GDM1 (cell line): ENCODE measurements at places on chromosomes 6 and 20.

- DNase-seq, result no peak
Observed at GRCh38 chr20:58583586-58583985, 67.5 kb upstream of the STX16 start.

GRCh38 chr6:151445482-151445881 lies 6.4 kb downstream of the RMND1 start:
- DNase-seq, result no peak

GRCh38 chr20:35637276-35637675 lies 21.6 kb downstream of the SPAG4 start:
- DNase-seq, result no peak

DNA sequence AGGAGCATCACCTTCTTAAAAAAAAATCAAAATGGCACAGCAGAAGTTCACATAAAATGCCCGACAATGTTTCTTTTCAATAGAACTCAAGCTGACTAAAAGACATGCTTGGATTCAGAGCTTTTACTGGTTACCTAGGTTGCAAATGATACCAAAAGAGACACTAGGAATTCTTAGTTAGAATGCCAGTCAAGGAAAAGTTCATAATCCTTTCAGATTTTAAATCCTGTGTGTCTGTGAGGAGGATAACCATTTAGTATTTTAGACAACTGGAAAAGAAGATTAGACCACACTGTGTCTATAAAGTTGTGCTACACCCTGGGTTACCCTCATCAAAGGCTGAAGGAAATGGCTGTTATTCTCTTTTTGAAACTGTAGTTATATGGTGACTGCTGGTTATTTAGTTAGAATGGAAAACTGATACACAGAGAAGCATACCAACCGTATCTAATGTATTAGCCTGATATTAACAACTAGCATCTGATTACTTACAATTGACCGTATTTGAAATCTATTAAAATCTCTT lies 139.5 kb downstream of the GJA10 start:
- DNase-seq, result no peak

- no peak for DNase-seq
Observed at GRCh38 chr20:2745060-2745910, 52.7 kb downstream of the EBF4 start.

GRCh38 chr6:13395272-13396237 lies 67.2 kb upstream of the TBC1D7 start:
- peak; percentile 90 for DNase-seq

DNA sequence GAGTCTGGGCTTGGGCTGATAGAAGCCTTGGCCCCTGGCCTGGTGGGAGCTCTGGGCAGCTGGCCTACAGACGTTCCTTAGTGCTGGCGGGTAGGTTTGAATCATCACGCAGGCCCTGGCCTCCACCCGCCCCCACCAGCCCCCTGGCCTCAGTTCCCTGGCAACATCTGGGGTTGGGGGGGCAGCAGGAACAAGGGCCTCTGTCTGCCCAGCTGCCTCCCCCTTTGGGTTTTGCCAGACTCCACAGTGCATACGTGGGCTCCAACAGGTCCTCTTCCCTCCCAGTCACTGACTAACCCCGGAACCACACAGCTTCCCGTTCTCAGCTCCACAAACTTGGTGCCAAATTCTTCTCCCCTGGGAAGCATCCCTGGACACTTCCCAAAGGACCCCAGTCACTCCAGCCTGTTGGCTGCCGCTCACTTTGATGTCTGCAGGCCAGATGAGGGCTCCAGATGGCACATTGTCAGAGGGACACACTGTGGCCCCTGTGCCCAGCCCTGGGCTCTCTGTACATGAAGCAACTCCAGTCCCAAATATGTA lies 957 bp upstream of the VEGFA start:
- no peak for DNase-seq

- DNase-seq, result no peak
Observed at GRCh38 chr20:50238081-50238800, 47.6 kb downstream of the CEBPB start.

DNA sequence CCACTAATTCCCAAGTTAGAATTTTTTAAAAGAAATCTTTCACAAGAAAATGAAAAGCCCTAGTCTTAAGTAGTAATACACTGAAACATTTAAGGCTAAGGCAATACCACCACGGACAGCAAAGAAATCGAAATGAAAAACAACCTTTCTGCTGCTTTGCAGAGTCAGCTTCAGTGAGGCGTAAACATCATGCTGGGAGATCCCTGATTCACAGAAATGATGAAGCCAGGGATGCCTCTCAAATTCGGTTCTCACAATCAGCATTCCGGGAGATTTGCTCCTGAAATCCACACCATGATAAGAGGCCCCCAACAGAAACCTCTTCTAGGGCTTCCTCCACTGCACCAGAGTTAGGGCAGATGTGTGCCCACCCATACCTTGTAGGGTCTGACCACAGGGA lies 18.6 kb downstream of the RRBP1 start:
- DNase-seq, result no peak

DNA sequence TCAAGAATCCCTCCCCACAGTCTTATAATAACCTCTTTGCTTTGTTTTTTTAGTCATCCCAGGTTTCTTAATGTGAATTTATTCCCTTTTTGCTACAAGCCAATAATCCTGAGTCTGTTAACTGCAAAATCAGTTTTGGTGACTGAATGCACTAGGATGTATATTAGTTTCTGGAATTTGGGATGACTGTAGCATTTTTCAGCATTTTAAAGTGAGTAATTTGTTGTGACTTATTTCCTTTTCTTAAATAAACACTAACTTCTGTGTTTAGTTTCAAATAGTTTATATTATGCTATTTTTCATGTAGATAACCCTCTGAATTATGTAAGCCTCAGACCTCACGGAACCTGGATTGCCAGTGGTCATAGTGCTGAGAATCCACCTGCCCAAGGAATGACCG lies 5.5 kb downstream of the CST1 start:
- no peak for DNase-seq

GRCh38 chr6:169111203-169111602 lies 142.4 kb downstream of the THBS2 start:
- no peak for DNase-seq

DNA sequence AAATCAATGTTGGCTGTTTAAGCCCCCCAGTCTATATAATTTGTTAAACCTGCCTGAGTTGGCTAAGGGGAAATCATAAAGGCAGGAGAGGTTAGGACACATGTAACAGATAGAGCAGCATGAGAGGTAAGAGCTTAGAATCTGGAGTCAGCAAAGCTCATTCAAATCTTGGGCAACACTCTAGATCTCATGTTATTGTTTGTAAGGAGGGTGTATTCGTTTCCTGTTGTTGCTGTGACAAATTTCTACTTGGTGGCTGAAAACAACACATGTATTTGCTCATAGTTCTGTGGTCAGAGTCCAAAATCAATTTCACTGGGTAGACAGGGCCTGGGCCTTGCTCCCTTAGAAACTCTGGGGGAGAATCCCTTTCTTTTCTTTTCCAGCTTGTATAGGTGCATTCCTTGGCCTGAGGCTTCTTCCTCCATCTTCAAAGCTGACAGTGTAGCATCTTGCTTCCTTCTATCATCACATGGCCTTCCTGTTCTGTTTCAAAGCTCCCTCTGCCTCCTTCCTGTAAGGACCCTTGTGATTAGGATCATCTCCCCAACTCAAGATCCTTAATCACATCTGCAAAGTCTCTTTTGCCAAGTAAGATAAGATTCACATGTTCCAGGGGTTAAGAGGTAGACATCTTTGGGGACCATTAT lies 4.4 kb downstream of the LY86 start:
- no peak for DNase-seq

- DNase-seq, result no peak
Observed at GRCh38 chr6:137878486-137879285, 11.6 kb downstream of the TNFAIP3 start.

- peak; percentile 72 for DNase-seq
Observed at GRCh38 chr6:89073014-89073620, 7.4 kb upstream of the PNRC1 start.

- no peak for DNase-seq
Observed at GRCh38 chr6:53461696-53462095, 83.2 kb downstream of the GCLC start.

DNA sequence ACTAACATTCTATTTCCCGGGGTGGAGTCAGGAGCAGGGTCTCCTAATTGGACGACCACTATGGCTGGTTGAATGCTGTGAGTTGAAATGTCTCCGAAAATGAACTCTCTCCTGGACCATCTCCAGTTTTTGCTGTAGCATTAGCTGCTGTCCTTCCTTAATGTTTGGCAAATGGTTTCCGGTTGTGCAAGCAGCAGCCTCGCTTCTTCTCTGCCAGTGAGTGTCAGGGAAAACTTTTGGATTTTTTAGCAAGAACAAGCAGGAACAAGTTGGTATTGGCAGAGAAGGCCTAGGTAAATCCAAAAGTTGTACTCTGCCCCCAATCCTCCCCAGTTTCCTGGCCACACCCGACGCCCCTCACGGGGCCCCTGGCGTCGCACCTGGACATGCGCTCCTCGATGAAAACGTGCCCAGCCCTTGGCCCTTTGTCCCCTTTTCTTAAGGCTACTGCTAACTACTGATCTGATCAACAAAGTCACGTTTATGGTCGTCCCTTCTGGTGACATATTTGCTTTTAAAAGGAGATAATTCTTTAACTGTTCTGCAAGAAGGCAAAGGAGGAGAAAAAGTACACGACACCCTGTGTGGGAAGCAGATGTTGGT lies 103.2 kb downstream of the ARMC2 start:
- no peak for DNase-seq

GRCh38 chr20:37267667-37268313 lies 6.2 kb upstream of the GHRH start:
- no peak for DNase-seq

- DNase-seq, result no peak
Observed at GRCh38 chr20:19207541-19207940, 4.9 kb upstream of the SLC24A3 start.

DNA sequence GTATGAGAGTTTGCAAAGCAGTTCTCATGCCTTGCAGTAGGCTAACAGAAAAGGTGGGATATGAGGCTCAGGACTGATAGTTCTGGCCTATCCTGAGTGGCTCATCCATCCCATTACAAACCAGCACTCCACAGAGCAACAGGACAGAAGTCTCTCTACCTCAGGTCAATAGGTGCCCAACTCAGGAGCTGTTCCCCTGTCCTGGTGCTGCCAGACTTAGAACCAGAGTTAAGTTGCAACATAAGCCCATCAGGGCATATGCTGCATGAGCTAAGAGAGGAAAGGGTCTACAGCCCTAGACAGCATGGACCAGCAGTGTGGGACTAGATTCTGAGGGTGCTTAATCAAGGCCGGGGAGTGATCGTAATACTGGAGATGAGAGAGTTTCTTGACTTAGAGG lies 104.8 kb upstream of the ECI2 start:
- DNase-seq, result no peak

DNA sequence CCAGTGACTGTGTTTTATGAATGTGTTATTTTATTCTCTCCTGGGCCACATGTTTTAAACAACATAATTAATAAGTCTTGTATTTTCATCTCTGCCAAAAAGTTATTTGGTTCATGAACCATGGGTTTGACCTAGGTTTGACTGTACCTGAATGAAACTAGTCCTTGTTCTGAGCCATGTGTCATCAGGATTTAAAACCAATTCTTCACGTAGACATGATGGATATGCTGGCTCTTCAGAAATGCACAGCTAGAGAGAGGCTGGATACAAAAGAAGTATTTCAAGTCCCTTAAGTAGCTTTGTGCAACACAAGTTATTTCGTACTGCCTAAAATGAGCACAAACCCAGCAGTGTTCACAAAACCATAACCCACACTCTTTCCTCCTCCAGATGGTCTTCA lies 116.1 kb downstream of the IBTK start:
- DNase-seq, result no peak

- DNase-seq, result no peak
Observed at GRCh38 chr6:44704240-44705150, 317.0 kb downstream of the CDC5L start.
